Breast epithelium (tissue), 4 donors: ENCODE measurements at places on chromosomes 11 and 22. TPM values are rescaled to one million over a fixed set of nuclear protein-coding genes. Genes with fewer than 3 reads are reported as not detected.

DNA sequence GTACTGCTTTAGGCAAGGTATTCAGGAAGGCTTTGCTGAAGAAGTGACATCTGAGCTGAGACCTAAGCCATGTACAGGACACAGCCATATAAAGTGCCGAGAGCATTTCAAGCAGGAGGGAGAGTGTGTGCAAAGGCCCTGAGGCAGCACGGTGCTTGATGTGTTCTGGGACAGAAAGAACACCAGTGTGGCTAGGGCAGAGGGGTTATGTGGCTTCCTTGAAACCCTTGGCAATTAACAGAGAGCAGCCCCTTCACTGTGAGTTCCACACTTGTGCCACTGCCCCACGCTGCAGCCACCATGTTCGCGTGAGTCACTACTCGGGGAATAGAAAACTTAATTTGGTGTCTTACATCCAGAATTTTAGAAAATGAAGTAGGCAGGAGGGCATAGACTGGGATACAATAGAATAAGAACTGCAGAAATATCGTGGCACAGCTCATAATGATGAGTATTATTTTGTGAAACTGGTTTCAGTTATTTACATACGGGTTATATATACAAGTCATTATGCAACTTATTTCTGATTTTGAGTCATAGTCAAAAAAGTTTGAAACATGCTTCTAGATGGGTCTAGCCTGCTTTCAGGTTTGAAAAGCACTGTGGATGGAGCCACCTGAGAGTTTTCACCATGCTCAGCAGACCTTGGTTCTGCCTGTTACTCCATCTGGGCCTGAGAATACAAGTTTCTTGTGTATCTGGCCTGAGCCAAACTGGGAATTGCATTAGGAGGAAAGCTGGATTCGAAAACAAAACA, 11.8 kb downstream of the IL10RA start:
- no peak for DNase-seq

DNA sequence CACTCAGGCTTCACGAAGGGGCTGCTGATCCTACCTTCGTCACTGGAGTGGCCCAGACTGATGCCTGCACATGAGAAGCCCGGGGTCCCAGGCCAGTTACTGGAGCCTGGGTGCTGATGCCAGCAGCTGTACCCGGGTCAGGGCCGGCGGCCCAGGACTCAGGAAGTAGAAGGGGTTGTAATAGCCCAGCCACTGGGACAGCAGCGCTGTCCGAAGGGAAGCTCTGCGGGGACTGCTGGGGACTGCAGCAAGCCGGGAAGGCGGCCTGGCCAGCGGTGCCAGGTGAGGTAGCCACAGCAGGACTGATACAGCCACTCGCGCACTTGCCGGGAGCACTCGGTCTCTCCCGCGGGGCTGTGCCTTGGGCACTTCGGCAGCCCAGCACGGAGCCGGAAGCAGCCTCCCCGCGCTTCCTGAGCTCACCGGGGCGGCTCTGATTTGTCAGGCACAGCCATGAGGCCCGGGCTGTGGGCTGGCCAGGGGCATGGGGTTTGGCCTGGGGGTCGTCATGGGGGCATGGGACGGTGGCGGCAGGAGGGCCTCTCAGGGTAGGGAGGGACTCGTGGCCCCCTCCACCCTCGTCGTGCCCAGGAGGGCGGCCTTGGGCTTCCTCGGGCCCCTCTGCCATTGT, 13.9 kb upstream of the OR8K1 start:
- no peak for DNase-seq

GRCh38 chr11:92880381-92880780, 89.1 kb upstream of the MTNR1B start:
- DNase-seq = no peak

- DNase-seq = no peak
Observed at GRCh38 chr11:112498701-112499100, 238.0 kb upstream of the PLET1 start.

OR56A1 gene
- total RNA-seq = not detected
